Adrenal gland (tissue), 19 donors: ENCODE measurements at places on chromosomes 3 and 15.

DNA sequence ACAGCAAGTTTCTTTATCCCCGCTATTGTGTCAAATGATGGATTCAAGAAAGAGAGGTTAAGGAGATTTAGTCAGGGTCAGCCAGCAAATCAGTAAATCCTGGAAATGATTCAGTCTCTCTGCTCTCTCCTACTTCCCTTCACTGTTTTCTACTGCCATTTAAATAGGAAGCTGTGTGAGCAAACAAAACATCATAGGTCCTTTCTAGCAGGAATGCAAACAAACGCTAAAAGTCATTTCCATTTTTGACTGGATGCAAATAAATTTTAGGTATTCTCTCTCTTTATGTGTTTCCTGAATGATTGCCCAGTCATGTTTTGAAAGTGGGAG is 299.4 kb upstream of the RORA start:
- DNase-seq = no peak

DNA sequence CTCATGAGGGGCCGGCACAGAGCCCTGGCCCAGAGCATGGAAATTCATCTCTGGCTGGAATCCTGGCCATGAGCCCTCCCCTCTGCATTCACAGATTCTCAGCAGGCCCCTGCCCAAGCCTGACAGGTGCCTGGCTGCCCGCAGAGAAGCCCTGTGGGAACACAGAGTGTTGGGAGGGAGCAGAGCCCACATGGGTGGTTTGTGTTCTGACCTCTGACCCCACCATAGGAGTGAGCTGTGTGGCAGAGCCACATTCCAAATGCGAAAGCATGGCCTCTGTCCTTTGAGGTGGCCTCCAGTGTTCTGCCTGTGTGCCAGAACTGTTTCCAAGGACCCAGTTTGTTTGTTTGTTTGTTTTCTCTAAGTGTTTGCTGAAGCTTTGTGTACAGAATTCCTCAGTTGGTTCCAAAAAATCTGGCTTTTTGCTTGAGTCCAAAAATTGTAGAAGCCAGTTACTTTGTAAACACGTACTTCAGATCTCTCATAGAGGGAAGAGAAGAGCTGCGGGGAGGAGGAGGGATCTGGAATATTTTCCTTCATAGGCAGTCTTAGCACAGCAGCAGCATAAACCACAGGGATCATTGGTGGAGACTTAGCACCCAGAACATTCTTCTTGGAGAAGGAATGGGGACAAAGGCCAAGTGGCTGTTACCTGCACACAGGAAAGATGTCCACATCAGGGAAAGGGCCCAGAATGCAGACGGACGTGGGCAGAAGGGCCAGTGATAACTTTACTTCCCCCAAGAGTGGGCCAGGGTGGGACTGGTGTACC is 36.0 kb downstream of the GRAMD2A start:
- DNase-seq = no peak

DNA sequence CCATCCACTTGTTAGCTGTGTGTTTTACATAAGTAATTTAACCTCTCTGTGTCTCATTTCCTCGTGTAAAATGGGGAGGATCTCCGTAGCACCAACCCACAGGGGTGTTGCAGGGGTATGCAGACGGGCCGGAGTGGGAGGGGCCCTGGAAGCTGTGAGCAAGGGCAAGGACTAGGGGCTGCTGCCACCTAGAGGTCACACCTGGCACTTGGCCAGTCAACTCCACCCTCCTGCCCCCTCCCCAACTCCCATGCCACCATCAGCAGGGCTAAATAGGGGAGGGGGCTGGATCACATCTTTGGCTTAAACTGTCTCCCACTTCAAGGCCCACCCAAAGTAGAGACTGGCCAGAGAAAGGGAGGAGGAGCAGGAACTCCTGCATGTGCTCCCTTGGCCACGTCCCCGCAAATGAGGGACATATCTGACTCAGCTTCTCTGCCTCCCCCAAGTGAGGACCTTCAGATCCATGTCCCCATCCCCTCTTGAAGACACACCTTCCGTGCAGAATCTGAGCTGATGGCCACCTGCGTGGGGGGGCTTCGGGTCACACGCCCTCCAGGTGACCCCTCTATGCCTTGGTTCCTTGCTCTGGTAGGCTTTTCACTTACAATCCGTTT is 2.6 kb downstream of the CCDC9B start:
- DNase-seq = peak; percentile 72

DNA sequence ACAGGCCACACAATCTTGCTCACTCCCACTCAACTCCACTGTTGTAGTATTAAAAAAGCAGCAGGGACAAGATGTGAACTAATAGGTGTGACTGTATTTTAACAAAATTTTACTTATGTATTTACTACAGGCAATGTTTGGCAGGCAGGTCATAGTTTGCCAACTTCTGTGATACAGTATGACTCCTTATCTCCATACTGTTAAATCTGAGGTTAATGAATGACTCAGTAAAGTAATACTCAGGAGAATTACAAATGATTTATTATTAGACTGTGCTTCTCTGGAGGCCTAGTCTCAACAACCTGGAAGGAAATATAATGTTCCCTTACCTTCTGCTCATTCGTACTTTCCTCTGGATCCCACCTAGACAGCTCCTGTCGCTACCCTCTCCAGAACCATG is 258.6 kb upstream of the KCNMB2 start:
- DNase-seq = no peak

DNA sequence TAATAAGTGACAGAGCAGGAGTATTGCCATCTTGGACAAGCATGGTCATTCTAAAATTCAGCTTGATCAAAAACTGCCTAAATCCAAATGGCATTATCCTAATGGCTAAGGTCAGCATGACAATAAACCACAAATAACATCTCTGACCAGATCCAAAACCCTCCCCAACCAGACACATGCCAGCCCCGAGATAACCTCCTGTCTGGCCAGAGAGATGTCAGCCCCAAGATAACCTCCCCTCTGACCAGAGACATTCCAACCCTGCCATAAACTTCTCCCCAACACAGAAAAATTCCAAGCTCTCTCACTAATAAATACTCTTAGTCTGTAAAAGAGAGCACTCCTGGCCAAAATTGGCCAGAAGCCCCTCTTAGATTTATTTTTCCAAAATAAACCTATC is 470.5 kb upstream of the UBE2E2 start:
- DNase-seq = no peak

- DNase-seq = no peak
Observed at GRCh38 chr3:134277066-134277660, 26.5 kb upstream of the RYK start.

DNA sequence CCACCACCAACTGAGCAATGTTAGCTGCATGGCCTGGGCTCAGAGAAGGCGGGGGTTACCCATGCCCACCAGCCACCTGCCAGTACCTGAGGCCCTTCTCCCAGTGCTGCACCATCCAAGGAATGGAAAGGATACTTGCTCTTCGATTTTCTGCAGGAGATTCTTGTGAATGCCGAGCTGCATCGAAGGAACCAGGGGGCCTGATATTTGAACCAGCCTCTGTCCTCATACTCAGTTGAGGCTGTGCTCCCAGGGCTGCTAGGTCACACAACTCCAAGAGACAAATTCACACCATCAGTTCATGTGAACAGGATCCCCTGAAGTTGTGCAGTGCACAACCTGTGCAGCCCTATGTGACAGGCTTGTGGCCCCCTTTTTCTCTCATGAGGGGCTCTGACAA is 18.0 kb downstream of the PLA2G4F start:
- DNase-seq = no peak

DNA sequence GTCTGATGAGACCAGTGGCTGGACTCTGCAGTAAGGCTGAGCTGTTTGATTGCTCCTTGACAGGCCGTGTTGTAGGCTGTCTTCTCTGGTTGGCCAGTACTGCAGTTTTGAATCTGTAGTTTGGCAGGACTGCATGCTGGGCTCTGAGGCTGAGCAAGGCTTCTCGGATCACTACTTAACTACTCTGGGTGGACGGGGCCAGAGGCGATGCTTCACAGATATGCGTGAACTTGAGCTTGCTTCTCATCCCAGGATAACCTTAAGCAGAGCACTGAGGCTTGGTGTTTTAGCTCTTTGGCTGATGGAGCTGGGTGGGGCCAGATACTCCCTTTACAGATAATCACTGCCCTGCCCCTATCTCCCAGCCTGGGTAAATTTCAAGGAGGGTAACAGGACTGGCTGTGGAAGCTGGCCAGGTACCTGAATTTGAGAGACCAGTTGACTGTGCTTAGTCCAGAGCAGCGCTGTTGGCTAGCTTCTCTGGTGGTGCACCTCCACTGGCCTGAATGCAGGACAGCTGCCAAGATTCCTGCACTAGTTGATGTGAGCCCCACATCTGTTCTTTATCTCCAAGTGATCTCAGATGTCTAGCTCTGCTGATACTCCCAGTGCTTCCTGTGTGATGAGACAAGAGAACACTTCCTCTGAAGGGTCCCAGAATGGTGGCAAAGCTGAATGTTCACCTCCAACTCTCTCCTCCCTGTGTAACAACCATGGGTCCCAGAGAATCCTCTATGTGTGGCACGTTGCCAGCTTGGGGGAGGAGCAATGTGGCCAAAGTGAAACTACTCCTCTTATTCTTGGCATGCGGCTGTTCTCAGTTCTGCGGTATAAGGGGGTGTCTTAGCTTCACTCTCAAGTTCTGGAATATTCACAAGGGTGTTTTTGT is 37.9 kb downstream of the RPL39L start:
- DNase-seq = peak; percentile 72

DNA sequence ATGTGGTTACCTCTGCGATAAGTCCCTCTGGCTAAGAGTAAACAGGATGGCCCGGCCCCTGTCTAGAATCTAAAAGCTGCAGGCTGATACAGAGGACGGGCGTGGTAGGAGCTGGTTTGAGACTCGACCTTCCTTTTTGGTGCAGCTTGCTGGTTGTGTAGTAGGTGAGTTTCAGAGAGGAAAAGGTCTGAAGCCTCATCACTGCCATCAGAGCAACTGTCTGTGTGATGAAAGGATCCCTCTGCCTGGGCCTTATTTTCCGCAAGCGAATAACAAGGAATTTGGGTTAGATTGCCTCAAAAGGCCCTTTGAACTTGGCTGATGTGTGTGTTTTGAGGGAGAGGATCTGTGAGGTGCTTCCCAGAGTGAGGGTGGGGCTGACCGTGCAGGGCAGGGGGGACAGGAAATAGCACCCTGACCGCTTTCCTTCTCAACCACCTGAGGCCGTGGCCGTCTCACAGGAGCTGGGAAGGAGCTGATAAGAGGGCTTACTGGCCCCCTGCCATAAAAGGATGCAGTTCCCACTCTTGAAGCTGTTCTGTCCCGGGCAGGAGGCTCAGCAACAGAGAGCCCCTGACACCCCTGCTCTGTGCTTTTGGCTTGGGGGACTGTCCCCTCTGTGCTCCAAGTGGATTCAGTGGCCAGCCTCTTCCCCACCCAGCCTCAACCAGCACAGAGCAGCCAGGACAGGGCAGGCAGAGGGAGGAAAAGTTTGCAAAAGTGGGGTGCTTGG is 45.6 kb upstream of the TFRC start:
- DNase-seq = no peak

GRCh38 chr3:58880182-58880581 is 169.6 kb downstream of the CFAP20DC start:
- no peak for DNase-seq

DNA sequence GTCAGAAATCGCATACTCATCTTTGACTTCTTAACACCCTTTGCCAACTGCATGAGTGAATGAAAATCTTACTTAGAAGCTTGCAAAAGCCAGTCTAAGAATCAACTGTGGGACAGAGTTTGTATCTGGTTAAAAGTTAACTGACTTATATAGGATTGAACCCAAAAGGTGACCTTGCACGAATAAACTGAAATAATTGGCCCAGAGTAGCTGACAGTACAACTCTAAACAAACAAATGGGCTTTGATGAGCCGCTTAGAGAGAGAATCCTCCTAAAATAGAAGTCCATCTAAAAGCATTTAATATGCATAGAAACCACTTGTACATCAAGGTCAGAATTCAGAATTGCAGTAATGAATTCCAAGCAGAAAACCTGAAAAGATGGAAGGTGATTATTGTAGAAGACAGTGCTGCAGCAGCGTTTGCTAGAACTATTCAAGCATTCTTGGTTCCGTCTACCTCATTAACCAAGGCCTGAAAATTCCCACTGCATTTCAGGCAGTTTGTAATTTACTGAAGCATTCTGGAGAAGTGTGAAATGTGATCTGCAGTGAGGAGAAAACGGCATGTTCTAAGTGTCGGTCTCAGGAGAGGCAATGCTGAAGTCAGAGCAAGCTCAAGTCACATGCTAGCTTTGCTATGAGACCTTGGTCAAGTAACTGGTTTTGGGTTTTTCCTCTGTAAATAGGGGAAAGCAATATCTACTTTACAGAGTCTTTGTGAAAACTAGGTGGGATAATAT is 103.7 kb downstream of the CADPS start:
- DNase-seq = no peak

GRCh38 chr3:36827133-36827532 is 62.8 kb upstream of the DCLK3 start:
- no peak for DNase-seq

DNA sequence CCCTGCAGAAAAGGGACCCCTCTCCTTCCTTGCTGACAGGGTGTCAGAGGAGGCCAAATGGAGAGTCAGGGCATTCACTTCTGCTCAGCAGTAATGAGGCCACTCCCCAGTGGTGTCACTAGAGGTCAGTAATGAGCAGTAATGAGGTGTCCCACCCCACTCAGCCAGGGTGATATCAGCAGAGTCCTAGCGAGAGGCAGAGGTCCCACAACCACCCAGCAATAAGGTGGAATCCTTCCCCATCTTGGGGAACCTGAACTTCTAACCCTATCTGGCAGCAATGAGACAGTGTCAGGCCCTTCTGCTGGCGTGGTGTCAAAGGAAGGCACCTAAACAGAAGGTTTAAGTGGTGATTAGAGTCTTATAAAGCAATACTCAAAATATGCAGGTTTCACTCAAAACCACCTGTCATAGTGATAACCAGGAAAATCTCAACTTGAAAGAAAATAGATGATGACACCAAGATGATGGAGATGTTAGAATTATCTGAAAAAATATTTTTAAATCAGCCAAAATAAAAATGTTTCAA is 12.9 kb downstream of the OCA2 start:
- peak; percentile 39 for DNase-seq

- DNase-seq = no peak
Observed at GRCh38 chr15:58513008-58513407, 81.2 kb downstream of the LIPC start.

- DNase-seq = no peak
Observed at GRCh38 chr3:73411545-73411944, 213.2 kb downstream of the PDZRN3 start.

GRCh38 chr15:20645956-20646355 is 104.4 kb upstream of the GOLGA6L6 start:
- DNase-seq = peak; percentile 72

DNA sequence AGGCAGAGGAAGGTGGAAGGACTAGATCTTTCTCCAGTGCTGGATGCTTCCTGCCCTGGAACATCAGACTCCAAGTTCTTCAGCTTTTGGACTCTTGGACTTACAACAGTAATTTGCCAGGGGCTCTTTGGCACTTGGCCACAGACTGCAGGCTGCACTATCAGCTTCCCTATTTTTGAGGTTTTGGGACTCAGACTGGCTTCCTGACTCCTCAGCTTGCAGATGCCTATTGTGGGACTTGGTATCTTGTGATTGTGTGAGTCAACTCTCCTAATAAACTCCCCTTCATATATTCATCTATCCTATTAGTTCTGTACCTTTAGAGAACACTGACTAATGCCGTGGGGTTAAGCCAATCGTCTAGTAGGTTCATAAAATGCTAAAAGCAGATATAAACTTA is 8.8 kb upstream of the B3GNT5 start:
- DNase-seq = peak; percentile 43

- no peak for DNase-seq
Observed at GRCh38 chr3:38978729-38979128, 73.0 kb downstream of the SCN11A start.

- DNase-seq = peak; percentile 67
Observed at GRCh38 chr3:53243165-53243564, 12.7 kb downstream of the TKT start.

GRCh38 chr3:26368312-26368711 is 254.3 kb upstream of the LRRC3B start:
- DNase-seq = no peak

- peak; percentile 27 for DNase-seq
Observed at GRCh38 chr3:124700880-124701684, 29.2 kb upstream of the UMPS start.
